ENCODE measurements at places on chromosomes 11 and 22.

- no peak for DNase-seq
These were observed 85.5 kb upstream of the PGR start for GRCh38 chr11:101215069-101215468.

- DNase-seq = no peak
These were observed 9.3 kb downstream of the MSANTD4 start for GRCh38 chr11:106012744-106013143.

- no peak for DNase-seq
These were observed 10.3 kb downstream of the TRPM5 start for GRCh38 chr11:2434008-2434407.

DNA sequence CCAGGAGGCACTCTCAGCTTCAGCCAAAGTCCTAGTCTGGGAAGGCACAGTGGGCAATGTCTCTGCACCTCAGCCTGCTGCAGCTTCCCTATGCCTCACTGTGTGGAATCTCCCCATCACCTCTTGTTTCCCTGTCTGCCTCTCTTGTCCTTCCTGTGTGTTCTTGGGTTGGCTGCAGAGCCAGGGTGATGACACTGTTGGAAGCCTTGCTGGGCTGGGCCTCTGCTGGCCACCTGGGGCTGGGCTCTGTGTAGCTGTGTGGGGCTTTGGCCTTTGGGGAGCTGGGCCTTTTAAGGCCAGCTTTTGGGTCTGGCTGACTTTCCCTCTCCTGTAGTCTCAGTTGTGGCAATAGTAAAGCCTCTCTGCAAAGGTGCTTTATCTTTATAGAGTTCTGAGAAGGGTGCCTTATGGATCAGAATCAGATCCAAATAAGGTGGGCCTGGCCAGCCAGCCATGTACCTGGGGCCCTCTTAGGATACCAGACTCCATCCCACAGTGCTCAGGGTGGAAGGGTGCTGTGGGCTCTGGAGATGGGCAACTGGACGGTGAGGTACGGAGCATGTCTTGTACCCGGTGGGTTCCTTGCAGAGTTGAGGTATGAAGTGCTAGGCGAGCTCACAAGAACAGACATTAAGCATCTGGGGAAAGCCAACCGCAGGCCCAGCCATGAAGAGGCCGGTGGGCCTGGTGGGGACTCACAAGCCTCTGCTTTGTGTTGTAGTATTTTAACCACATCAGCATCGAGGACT lies 10.3 kb upstream of the RANBP1 start:
- no peak for DNase-seq

Data from common myeloid progenitor, CD34-positive (primary cell).